ENCODE measurements at places on chromosomes 3 and 15. TPM values are rescaled to one million over a fixed set of nuclear protein-coding genes. Genes with fewer than 3 reads are reported as not detected.
A peak's percentile ranks its signal among the peaks of the same experiment; 100 is the strongest.

GRCh38 chr15:69860321-69860720 is 237.4 kb downstream of the TLE3 start:
- no peak for DNase-seq

The EBLN2 gene
- total RNA-seq, result 7.9 TPM

The LMOD3 gene
- total RNA-seq, result not detected

The TTLL13 gene
- not detected for total RNA-seq

- DNase-seq, result no peak
Measured at GRCh38 chr3:126537116-126537729, 13.3 kb downstream of the CHST13 start.

DNA sequence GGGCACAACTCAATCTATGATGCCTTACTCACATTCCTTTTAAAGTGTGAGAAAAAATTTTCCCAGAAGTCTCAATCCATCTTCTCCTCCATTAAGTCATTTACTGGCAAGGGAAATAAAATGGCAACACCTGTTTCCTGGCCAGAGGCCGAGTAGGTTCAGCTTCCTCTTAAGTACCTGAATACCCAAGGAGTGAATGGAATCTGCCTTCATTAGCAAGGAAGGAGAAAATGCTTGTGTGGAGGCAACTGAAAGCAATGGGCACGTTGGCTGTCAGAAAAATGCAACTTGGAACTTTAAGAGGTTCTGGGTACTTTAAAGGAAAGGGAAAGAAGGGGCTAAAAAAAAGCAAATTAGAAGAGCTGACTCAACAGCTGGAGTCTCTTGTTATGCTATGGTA is 423.6 kb upstream of the ARL6 start:
- no peak for DNase-seq

The GP9 gene
- total RNA-seq, result not detected

The NPAP1 gene
- total RNA-seq, result not detected

- DNase-seq, result no peak
Measured at GRCh38 chr3:152609891-152610290, 225.0 kb upstream of the P2RY1 start.

- no peak for DNase-seq
Measured at GRCh38 chr15:93036951-93037819, 51.8 kb downstream of the RGMA start.

- no peak for DNase-seq
Measured at GRCh38 chr15:77632534-77633133, at the start of gene LINGO1. LINGO1 (minus strand) TSS chr15:77632912; CDS start chr15:77632315, 597 bp downstream.

- DNase-seq, result no peak
Measured at GRCh38 chr3:168961271-168961670, 702.2 kb downstream of the MECOM start.

The USP13 gene
- total RNA-seq, result 22.1 TPM

The C3orf80 gene
- total RNA-seq, result not detected

- no peak for DNase-seq
Measured at GRCh38 chr3:195596765-195597171, 13.0 kb upstream of the APOD start.

The GRAMD1C gene
- total RNA-seq, result 1.4 TPM

DNA sequence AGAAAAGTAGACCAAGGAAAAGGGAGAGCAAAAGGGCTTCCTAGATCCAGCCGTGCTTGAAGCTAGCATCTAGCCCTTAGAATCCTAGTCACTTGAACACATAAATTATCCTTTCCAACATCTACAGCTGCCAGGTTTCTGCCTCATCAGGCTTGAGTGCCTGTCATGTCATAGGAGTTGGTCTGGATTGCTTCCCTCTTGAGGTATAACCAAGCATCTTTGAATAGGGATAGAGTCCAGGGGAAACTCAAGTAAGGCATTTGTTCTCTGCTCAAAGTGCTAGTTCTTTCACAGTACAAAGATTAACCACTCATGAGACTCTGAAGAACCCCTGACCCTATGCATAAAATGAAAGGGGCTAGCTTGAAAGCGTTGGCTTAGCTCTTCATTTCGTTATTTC is 72.3 kb downstream of the SLCO3A1 start:
- DNase-seq, result no peak

DNA sequence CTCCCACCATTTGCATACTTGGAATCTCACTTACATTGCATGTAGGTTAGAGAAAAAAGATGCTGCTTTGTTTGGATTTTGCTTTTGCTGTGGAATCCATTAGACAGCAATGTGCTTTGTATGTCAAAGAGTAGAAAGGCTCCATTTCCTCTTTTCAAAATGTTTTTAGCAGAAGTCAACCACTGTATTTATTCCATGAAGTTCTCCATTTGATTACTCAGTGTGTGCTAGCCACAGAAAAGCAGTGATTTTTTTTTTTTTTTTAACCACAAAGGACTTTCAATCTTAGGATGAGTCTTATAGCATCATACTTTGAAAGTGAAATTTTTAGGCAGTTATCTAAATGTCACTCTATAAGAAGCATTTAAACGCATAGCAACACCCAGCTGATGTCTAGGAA is 285.0 kb upstream of the ADAMTS9 start:
- DNase-seq, result no peak

The GPX1 gene
- 127 TPM for total RNA-seq

The HTR3E gene
- not detected for total RNA-seq

- peak; percentile 66 for DNase-seq
Measured at GRCh38 chr15:88179562-88179961, 77.0 kb downstream of the NTRK3 start.

GRCh38 chr15:79849789-79850188 is 47.0 kb downstream of the MTHFS start:
- DNase-seq, result peak; percentile 64

The SLC51A gene
- total RNA-seq, result not detected

- no peak for DNase-seq
Measured at GRCh38 chr3:149278911-149279310, 54.5 kb downstream of the TM4SF18 start.

- no peak for DNase-seq
Measured at GRCh38 chr3:53188136-53188685, 27.2 kb downstream of the PRKCD start.

DNA sequence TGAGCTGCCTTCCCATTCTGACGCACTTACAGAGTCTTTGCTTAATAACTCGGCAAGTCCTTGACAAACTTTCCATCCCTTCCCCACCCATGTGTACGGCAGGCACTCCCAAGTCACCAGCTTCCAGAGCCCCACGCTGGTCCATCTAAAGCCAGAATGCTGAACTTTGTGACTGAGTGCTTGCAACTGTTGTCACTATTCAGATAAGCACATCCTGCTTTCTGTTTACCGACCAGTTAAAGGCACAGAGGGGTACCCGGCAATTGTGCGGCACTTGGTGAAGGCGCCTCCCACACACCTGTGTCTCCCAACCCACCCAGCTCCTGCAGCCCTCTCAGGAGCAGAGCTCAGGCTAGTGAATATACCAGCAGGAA is 430.6 kb downstream of the FOXP1 start:
- no peak for DNase-seq
